Mesothelial cell of epicardium (in vitro differentiated cells): ENCODE measurements at places on chromosomes 4 and X. TPM values are rescaled to one million over a fixed set of nuclear protein-coding genes. Genes with fewer than 3 reads are reported as not detected.

- H3K36me3 ChIP-seq = no peaks in the 10 kb centered on the region
- peak; percentile 50 for DNase-seq
- H3K27ac ChIP-seq = no peak overlapping the region
Measured at GRCh38 chr4:122700178-122700725, 32.3 kb upstream of the BBS12 start.

DNA sequence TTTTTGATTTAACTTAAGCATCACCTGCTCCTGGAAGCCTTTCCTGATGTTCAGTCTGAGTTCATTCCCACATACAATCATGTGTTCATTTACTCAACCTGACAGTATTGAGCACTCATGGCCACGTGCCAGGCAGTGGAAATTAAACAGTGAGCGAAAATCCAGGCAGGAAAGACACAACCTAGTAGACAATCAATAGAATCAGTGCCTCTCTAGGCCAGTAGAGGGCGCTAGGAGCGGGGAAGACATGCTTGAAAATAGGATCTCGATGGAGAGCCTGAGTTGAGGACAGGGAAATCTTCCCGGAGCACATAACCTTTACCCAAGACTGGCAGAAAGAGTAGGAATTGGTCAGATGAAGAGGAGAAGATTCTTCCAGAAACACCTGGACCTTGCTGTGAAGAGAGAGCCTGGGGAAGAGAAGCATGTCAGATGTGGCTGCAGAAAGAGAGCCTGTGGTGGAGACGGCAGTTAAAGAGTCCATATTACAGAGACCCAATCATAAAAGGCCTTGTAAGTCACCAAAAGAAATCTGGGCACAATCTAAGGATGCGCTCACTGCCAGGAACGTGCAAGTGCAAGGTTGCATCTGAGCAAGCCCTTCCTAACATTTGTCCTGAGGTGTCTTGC lies 103.5 kb downstream of the LDB2 start:
- H3K4me1 ChIP-seq = peaks cover 3% of the 10 kb centered on the region
- peak; percentile 44 for DNase-seq
- no peak overlapping the region for H3K27ac ChIP-seq
- H3K4me3 ChIP-seq = no peak overlapping the region
- no peaks in the 10 kb centered on the region for H3K36me3 ChIP-seq

DNA sequence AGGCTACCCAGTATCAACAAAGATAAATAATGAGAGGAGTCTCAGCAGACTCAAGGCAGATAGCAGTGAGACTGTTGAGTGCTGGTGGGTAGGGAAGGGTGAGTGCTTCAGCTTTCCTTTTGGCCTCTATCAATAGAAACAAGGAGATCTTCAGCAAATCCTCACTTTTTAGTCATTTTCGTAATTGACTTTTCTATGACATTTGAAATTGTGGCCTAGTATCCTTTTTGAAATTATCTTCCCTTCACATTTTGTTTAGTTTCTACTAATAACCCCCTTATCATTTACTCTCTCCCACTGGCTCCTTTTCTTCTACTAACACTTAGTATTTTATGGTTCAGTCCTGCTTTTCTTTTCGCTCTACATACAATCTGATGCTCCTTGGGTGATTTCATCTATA lies 44.9 kb downstream of the LIN54 start:
- DNase-seq = no peak
- H3K27me3 ChIP-seq = no peaks in the 10 kb centered on the region

DNA sequence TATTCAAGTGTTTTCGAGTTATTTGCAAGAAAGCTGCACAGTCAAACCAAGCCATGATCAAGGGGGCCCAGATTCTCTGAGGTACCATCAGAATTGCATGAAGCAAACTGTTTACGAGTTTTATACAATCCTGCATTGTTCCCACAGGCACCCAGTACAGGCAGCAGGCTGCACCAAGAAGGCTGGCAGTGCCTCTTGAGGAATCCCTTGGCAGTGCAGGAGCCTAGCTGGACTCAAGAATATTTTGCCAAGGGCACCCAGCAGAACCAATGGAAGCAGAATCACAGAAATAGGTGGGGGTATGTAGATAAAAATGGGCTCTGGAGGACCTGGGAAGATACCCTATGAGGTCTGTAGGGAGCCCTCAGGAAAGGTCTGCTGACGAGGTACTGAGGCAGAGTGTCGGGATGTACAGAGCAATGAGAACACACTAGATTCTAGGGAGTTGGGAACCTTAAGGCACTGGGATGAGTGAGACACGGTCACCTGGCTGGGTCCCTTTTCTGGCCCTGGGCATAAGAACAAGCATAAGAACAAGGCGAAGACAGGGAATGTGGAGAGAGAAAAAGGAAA lies 2.5 kb upstream of the PLP1 start:
- peaks cover 12% of the 10 kb centered on the region for H3K27me3 ChIP-seq
- no peaks in the 10 kb centered on the region for H3K36me3 ChIP-seq
- no peaks in the 10 kb centered on the region for H3K4me1 ChIP-seq

DNA sequence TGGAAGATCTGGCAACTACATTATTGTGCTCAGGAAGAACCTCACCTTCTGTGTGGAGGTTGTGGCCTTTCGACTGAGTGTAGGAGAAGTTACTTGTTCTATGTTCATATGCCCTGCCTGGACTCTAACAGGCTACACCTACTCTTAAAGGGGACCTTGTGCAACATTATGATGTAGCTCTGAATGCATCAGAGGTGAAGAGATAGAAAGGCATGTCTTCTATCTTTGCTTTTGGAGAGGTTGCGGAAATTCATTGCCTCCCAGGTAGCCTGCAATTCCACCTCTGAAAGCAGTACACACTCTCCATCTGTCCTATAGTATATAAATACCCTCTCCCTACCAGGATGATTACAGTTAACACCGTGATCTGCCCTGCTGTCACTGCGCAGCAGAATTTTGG lies 7.1 kb upstream of the SLAIN2 start:
- no peak overlapping the region for H3K27ac ChIP-seq
- H3K4me1 ChIP-seq = peaks cover 42% of the 10 kb centered on the region
- peaks cover 2% of the 10 kb centered on the region for H3K27me3 ChIP-seq
- H3K36me3 ChIP-seq = no peaks in the 10 kb centered on the region

The TAF1 gene
- total RNA-seq = 46.5 to 48.0 TPM (median 47.9 TPM) in 3 replicates

- H3K27me3 ChIP-seq = no peaks in the 10 kb centered on the region
- H3K27ac ChIP-seq = no peak overlapping the region
- peaks cover 6% of the 10 kb centered on the region for H3K4me1 ChIP-seq
- DNase-seq = no peak
- peaks cover 3% of the 10 kb centered on the region for H3K36me3 ChIP-seq
- no peak overlapping the region for H3K4me3 ChIP-seq
Measured at GRCh38 chrX:133005042-133005441, 46.6 kb upstream of the HS6ST2 start.

The FRG2 gene
- total RNA-seq = not detected in 3 replicates

The UCP1 gene
- total RNA-seq = not detected in 3 replicates

The VCX gene
- 0.41 TPM in 1 of 3 replicates, not detected in the others for total RNA-seq

DNA sequence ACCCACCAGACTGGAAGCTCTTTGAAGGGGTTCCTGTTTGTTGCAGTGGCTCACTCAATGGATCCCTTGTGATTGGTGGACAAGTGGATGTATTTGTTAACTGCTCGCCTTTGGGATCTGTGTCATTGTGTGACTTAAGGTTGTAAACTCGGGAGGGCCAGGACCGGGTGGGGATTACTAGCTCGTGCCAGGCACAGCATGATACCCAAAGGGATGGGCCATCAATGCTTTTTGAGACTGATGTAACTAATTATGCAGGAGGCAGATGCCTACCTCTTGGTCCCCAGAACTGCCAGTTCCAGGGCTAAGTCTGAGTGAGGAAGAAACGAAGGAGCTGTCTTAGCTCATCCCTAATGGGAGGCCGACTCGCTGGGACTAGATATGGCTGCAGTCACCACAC lies 27.7 kb downstream of the UTP14A start:
- no peaks in the 10 kb centered on the region for H3K4me1 ChIP-seq
- no peak for DNase-seq
- H3K36me3 ChIP-seq = peaks cover 4% of the 10 kb centered on the region
- H3K27ac ChIP-seq = no peak overlapping the region
- H3K27me3 ChIP-seq = peaks cover 47% of the 10 kb centered on the region

The GPR143 gene
- total RNA-seq = 6.4 to 7.7 TPM (median 7.3 TPM) in 3 replicates

DNA sequence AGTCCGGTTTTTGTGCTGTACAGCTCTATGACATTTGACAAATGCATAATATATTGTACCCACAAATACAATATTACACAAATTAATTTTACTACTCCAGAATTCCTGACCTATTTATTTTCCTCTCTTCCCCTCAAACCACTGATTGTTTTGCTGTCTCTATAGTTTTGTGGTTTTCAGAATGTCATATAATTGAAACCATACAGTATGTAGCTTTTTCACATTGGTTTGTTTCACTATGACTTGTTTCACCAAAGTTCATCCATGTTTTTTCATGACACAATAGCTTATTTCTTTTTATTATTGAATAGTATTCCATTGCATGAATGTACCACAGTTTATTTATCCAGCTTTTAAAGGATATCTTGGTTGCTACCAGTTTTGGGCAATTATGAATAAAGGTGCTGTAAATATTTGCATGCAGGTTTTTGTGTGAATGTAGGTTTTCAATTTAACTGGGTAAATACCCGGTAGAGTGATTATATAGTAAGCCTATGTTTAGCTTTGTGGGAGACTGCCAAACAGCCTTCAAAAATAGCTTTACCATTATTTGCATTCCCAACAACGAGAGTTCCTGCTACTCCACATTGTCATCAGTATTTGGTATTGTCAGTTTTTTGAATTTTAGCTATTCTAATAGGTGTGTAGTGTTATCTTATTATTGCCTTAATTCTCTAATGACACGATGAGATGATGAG lies 25.9 kb downstream of the RNF175 start:
- H3K27ac ChIP-seq = no peak overlapping the region
- H3K4me1 ChIP-seq = peaks cover 3% of the 10 kb centered on the region
- peaks cover 2% of the 10 kb centered on the region for H3K27me3 ChIP-seq
- no peaks in the 10 kb centered on the region for H3K36me3 ChIP-seq

GRCh38 chr4:145352438-145353145 lies 129.1 kb upstream of the SMAD1 start:
- no peaks in the 10 kb centered on the region for H3K27me3 ChIP-seq
- H3K27ac ChIP-seq = no peak overlapping the region
- DNase-seq = no peak
- H3K4me3 ChIP-seq = no peak overlapping the region
- peaks cover 2% of the 10 kb centered on the region for H3K36me3 ChIP-seq
- peaks cover 12% of the 10 kb centered on the region for H3K4me1 ChIP-seq

The CFAP97 gene
- total RNA-seq = 28.2 to 30.2 TPM (median 29.2 TPM) in 3 replicates

The BTC gene
- total RNA-seq = 1.6 to 1.9 TPM (median 1.7 TPM) in 3 replicates

DNA sequence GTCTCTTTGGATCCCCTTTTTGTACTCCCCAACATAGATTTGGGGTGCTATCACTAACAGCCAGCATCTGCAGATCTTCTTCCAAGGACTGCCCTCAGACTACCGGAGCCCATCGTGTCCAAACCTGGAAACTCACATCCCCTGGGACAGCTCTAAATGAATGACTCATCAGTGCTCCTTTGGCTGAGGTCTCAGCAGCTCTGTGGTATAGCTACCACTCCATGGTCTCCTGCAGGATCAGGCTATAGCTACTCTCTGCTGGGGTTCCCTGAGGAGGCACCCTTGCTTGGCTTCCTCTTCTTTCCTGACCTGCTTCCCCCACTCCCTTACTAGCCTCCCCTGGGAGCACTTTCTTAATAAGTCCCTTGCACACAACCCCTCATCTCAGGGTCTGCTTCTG lies 97.5 kb upstream of the PRPS2 start:
- no peaks in the 10 kb centered on the region for H3K4me1 ChIP-seq
- H3K4me3 ChIP-seq = no peak overlapping the region
- no peaks in the 10 kb centered on the region for H3K36me3 ChIP-seq
- H3K27ac ChIP-seq = no peak overlapping the region
- DNase-seq = no peak

GRCh38 chrX:106278951-106279350 lies 110.8 kb downstream of the PWWP3B start:
- H3K27me3 ChIP-seq = no peaks in the 10 kb centered on the region
- no peak for DNase-seq
- H3K27ac ChIP-seq = no peak overlapping the region
- no peaks in the 10 kb centered on the region for H3K36me3 ChIP-seq
- no peak overlapping the region for H3K4me3 ChIP-seq

DNA sequence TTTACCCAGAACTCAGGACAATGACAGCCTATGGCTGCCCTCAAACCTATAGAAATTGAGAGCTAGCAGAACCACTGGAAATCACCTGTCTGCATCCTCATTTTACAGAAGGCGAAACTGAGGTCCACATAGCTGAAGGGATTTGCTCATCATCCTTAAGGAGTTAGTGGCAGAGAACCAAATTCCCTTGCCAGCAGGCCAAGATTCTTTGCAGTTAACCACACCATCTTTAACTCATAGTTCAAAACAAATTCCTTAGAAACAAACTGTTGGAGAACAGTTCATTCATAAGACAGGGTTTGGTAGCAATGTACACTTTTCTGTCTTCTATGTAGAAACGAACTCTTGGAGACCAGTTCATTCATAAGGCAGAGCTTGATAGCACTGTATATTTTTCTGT lies 37.9 kb upstream of the RAP2C start:
- peaks cover 12% of the 10 kb centered on the region for H3K36me3 ChIP-seq
- no peak for DNase-seq
- H3K4me1 ChIP-seq = no peaks in the 10 kb centered on the region
- no peak overlapping the region for H3K27ac ChIP-seq
- no peak overlapping the region for H3K4me3 ChIP-seq
- no peaks in the 10 kb centered on the region for H3K27me3 ChIP-seq

The ZXDA gene
- 0.16 to 0.38 TPM (median 0.36 TPM) in 3 replicates for total RNA-seq

DNA sequence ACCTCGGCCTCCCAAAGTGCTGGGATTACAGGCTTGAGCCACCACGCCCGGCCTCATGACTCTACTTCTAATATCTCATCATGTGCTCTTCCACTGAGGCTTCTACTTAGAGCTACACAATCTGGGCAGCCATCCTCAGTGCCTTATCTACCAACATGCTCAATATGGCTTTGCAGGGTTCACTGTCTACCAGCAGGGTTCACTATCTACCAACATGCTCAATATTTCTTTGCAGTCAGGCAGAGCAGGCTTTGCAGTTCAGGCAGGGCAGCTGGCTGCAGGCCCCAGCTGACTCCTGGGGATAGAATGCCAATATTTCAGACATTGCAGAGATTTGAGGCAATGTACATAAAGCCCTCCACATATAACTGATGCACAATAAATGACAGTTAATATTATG lies 47.5 kb downstream of the PKD2 start:
- no peak overlapping the region for H3K27ac ChIP-seq
- H3K27me3 ChIP-seq = no peaks in the 10 kb centered on the region
- no peak for DNase-seq
- H3K4me3 ChIP-seq = no peak overlapping the region
- peaks cover 34% of the 10 kb centered on the region for H3K36me3 ChIP-seq
- H3K4me1 ChIP-seq = no peaks in the 10 kb centered on the region

DNA sequence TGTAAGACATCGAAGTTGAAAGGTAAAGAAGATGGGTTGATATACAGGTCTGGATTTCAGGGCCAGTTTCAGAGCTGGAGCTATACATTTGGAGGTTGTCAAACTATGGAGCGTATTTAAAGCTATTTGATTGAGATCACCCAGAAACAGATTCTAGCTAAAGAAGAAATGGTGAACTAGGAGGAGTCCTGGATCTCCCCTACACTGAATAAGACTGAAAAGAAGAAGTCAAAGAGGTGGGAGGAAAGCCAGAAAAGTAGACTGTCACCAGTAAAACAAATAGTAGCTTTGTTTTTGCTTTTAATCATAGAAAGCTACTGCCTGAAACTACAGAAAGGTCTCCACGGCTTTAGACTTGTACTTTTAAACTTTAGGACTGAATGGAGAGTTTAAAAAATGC lies 5.0 kb upstream of the NDP start:
- no peaks in the 10 kb centered on the region for H3K36me3 ChIP-seq
- peaks cover 3% of the 10 kb centered on the region for H3K4me1 ChIP-seq
- DNase-seq = no peak
- no peak overlapping the region for H3K27ac ChIP-seq
- H3K27me3 ChIP-seq = peaks cover 24% of the 10 kb centered on the region
- H3K4me3 ChIP-seq = no peak overlapping the region

GRCh38 chr4:850323-850945 lies 24.5 kb upstream of the CPLX1 start:
- H3K4me3 ChIP-seq = no peak overlapping the region
- DNase-seq = no peak
- peaks cover 5% of the 10 kb centered on the region for H3K4me1 ChIP-seq
- H3K36me3 ChIP-seq = peaks cover 21% of the 10 kb centered on the region

The SLC6A14 gene
- 0.11 to 0.27 TPM (median 0.16 TPM) in 3 replicates for total RNA-seq
